SK-N-SH (cell line): ENCODE measurements at places on chromosomes 4 and X.

- no peaks in the 10 kb centered on the region for H3K4me1 ChIP-seq
- no peak for DNase-seq
- no peak overlapping the region for H3K4me3 ChIP-seq
- no peak overlapping the region for H3K27ac ChIP-seq
- peaks cover 3% of the 10 kb centered on the region for H3K36me3 ChIP-seq
These were observed 296.1 kb upstream of the ANKRD50 start for GRCh38 chr4:125008676-125009075.

DNA sequence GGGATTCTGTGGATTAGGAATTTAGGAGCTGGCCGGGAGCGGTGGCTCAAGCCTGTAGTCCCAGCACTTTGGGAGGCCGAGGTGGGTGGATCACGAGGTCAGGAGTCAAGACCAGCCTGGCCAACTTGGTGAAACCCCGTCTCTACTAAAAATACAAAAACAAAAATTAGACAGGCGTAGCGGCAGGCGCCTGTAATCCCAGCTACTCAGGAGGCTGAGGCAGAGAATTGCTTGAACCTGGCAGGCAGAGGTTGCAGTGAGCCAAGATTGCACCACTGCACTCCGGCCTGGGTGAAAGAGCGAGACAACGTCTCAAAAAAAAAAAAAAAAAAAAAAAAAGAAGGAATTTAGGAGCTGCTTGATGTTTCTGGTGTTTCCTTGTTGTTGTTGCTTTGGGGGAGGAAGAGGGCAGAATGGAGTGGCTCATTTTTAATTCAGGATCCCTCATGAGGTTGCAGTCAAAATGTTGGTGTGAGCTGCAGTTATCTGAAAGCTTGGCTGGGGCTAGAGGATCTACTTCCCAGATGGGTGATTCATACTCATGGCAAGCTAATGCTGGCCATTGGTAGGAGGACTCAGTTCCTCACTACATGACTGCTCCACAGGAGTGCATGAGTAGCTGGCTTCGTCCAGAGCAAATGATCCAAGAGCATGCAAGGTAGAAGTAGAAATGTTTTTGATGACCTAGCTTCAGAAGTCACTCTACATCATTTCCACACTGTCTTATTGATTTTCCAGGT is 26.5 kb upstream of the JADE1 start:
- H3K4me1 ChIP-seq = no peaks in the 10 kb centered on the region
- no peaks in the 10 kb centered on the region for H3K36me3 ChIP-seq
- no peaks in the 10 kb centered on the region for H3K27me3 ChIP-seq
- H3K27ac ChIP-seq = no peak overlapping the region
- no peak for DNase-seq
- H3K4me3 ChIP-seq = no peak overlapping the region

- H3K27me3 ChIP-seq = no peaks in the 10 kb centered on the region
- no peak for DNase-seq
- no peak overlapping the region for H3K4me3 ChIP-seq
These were observed 234.3 kb downstream of the HS3ST1 start for GRCh38 chr4:11194431-11194830.

DNA sequence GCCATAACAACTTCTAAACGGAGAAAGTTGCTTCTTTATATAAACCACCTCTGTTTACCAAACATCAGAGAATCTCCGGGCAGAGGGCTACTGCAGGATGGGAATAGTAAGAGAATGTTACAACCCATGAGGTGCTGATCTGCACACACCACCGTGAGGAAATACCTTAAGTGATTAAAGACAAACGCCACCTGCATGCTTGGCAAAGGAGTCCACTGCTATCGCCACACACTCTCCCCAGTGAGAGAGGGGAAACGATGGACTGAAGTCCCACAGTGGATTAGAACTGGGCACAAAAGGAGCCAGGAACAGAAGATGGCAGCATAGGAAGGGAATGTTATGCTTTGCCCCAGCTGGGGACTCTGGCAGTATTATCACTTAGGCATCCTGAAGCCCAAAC is 15.6 kb downstream of the MAML3 start:
- H3K4me1 ChIP-seq = peaks cover 21% of the 10 kb centered on the region
- no peak for DNase-seq
- H3K27me3 ChIP-seq = no peaks in the 10 kb centered on the region
- H3K4me3 ChIP-seq = no peak overlapping the region

GRCh38 chr4:21032089-21032645 is 331.9 kb downstream of the PACRGL start:
- H3K36me3 ChIP-seq = no peaks in the 10 kb centered on the region
- H3K27ac ChIP-seq = no peak overlapping the region
- H3K27me3 ChIP-seq = no peaks in the 10 kb centered on the region
- H3K4me1 ChIP-seq = no peaks in the 10 kb centered on the region

DNA sequence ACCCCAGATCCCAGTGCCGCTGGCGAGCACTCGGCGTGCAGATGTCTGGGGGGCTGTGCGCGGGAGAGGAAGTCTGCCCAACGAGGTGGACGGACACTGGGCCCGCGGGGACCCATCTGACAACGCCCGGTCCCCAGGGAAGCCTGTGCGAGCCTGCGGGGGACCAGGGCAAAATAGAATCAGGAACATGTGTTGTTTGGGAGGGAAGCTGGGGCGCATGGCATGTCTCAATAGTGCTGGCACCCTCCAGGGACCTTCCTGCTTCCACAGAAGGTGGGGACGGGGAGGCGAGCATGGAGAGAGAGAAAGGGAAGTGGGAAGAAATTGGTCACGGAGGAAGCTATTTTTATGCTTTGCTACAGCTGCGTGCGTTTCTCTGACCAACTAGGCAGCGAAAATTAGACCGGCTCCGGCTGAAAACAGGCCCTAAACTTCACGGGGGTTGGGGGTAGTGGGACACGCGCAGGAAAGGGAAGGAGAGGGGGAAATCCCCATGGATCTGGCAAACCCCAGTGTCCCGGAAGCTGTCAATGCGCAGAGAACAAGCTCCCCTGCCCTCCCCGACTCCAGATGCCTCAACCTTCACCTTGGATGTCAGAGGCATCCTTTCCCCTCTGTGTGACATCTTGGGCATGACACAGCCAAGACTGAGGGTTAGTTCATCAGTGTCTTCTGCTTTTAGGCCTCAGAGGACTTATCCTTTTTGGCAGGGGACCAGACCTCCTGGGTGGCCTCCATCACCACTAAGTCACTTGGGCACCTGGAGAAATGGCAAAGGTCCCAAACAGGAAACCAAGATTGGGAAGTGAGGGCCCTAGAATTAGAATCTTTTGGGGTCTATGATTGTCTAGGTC is 169.8 kb upstream of the BCOR start:
- H3K36me3 ChIP-seq = no peaks in the 10 kb centered on the region
- no peak overlapping the region for H3K4me3 ChIP-seq
- peaks cover 8% of the 10 kb centered on the region; the same call in 1 of the 2 replicates for H3K27me3 ChIP-seq

DNA sequence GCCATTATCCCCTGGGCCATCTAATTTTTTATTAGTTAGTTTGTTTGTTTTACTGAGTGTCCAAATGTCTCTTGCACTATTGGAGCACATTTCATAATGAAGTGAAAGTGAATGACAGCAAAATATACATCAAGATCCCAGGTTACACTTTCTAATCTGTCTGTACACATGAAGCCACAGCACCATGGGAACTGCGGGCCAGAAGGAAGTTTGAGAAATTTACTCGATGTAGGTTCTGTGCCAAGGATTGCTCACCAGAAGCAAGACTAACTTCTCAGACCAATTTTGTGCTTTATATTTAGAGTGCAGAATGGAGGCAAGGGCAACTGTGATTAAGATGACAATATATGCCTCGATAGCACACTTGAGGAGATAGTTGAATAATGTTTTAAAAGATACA is 258.0 kb downstream of the COL25A1 start:
- no peaks in the 10 kb centered on the region for H3K4me1 ChIP-seq
- H3K27me3 ChIP-seq = no peaks in the 10 kb centered on the region
- H3K27ac ChIP-seq = no peak overlapping the region
- DNase-seq = no peak

DNA sequence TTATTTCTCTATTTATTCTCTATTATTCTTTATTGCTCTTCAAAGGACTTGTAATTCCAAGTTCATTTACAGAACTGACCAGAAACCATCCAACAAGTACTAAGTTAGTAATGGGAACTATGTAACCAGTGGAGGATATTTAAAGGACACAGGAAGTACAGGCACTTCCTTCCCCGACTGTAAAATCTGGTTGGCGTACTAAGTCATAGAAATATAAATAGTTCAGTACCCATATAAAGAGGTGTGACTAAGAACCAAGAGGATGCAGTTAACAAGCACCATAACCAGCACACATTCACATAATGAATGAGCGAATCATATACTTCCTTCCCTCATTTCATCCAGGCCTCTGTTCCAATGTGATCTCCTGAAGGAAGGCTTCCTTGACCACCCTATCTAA is 3.6 kb upstream of the EIF4E start:
- no peaks in the 10 kb centered on the region for H3K36me3 ChIP-seq
- DNase-seq = no peak
- H3K4me3 ChIP-seq = no peak overlapping the region
- H3K27me3 ChIP-seq = no peaks in the 10 kb centered on the region
- no peak overlapping the region for H3K27ac ChIP-seq
